ENCODE measurements at places on chromosomes 12 and 14.

DNA sequence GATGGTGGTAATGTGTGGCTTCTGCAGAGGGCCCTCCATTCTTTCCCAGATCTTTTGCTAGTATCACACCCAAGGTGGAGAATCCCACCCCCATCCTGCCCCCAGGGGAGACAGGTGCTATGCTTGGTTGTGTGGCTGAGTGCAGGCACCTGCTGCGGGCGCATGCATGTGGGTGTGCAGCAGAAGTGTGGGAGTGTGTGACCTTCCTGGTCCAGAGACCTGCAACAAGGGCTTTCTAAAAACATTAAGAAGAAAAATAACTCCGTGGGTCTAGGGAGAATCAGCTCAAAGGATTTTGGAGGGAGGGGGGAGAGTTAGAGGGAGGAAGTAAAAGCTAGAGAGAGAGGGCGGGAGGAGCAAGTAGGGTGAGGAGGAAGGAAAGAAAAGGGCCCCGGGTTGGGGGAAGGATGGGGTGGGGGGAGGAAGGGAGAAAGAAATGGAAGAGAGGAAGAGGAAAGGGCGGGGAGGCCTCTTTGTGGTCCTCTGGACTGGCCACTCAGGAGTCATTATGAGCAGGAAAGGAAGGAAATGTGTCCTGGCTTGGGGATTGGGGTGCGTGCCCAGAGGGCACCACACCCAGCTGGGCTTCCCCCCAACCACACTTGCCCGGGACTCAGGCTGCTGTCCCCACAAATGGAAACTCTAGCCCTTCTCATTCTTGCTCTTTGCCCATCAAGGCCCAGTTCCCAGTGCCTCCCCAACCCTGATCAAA lies 3.1 kb upstream of the FIGNL2 start:
- DNase-seq: no peak

GRCh38 chr12:52263761-52264434 lies 10.5 kb upstream of the KRT86 start:
- no peak for DNase-seq

DNA sequence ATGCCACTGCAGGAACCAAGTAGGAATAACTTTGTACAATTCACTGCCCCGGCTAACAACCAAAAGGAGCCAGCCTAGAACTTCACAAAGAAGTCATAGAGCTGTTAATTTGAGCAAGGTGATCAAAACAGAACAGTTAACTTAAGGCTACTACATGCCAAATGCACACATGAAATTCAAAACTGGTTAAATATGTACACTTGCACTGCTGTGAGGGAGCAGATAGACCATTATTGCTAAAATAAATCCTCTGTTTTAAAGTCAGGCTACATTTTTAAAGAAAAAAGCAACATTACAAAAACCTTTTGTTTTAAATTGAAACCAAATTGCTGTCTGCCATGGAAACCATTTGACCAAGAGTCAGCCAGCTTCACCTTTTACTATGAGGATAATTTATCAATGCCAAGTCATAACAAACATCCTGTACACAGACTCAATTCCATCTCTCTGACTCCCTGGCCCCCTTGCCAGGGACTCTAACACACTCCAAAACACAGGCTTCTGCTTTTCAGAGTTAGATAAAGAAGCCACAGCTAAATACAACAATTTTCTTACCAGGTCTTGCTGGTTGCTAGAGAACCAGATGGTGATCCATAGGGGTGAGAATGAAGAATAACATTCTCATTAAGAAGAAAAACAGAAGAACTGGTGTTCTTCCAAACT lies 84.0 kb downstream of the LRP6 start:
- DNase-seq: peak; percentile 31

DNA sequence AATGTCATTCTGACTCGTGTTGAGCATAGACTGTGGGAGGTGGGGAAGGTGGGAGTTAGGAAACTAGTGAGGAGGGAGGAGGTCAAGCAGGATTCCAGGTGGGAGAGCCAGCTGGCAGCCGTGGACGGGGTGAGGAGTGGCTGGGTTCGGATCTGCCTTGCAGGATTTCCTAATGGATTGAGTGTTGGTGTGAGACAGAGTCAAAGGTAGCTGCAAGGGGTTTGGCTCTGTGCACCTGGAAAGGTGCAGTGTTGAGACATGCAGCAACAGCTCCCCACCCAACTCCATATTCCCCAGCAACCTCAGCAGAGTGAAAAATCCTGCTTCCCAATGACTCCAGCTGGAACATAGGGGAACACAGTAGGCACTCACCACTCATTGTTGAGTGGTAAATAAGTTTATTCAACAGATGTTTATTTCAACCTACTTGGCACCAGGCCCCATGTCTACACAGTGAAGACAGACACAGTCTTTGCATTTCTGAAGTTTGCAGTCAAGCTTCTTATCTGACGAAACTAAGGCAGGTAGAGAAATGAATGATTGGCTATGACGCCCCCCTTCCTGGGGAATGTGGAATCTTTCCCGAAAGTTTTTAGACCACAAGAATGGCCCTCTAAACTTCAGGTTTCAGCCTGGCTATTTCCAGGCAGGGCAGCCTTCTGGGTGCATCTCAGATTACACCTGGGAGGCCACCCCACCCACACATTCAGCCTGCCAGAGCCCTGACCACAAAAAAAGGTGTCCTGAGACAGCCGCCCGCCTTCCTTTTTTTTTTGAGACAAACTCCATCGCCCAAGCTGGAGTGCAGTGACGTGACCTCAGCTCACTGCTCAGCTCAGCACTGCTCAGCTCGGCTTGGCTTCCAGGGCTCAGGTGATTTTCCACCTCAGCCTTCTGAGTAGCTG lies 37.9 kb upstream of the PLEKHG6 start:
- DNase-seq: no peak

DNA sequence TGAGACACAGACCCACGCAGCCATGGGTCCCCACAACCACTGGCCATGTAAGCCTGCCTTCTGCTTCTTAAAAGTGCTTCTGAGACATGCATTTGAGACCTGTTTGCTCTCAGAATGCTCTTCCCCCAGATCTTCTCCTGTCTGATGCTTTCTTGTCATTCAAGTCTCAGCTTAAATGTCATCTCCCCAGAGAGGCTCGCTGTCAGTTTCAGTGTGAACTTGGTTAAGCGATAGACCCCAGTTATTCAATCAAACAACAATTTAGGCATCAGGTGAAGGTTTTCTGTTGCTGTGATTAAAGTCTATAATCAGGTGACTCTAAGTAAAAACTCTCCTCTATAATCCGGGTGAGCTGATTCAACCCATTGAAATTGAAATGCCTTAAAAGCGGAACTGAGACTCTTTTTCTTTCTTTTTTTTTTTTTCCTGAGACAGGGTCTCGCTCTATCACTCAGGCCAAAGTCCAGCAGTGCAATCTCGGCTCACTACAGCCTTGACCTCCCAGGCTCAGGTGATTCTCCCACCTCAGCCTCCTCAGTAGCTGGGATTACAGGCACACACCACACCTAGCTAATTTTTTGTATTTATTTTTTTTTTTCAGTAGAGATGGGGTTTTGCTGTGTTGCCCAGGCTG lies 123.4 kb downstream of the KSR2 start:
- DNase-seq: no peak

GRCh38 chr14:28571636-28572035 lies 195.0 kb upstream of the FOXG1 start:
- DNase-seq: no peak

GRCh38 chr14:36750244-36750643 lies 88.6 kb downstream of the PAX9 start:
- DNase-seq: no peak

GRCh38 chr14:54711812-54712464 lies 145.0 kb downstream of the SAMD4A start:
- no peak for DNase-seq

DNA sequence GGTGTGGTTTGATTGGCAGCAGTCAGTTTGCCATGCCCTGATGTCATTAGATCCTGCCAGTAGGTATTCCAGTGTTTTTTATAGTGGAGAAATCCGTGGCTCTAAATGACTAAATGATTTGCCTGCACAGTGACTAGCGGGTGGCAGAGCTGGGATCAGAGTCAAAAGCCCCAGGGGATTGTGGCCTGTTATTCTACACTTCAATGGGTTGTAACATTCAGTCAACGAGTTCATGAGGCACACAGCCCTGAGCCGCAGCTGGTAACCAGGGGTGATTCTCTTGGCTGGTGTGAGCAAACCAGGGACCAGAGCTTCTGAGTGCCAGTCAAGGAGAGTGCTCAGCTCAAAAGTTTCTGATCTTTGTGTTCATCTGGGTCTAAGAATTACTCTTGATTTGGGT lies 1.8 kb downstream of the MYH6 start:
- no peak for DNase-seq

GRCh38 chr14:56905282-56905681 lies 95.0 kb upstream of the OTX2 start:
- no peak for DNase-seq

- no peak for DNase-seq
Measured at GRCh38 chr12:99627459-99627858, 20.1 kb upstream of the GARIN6 start.

DNA sequence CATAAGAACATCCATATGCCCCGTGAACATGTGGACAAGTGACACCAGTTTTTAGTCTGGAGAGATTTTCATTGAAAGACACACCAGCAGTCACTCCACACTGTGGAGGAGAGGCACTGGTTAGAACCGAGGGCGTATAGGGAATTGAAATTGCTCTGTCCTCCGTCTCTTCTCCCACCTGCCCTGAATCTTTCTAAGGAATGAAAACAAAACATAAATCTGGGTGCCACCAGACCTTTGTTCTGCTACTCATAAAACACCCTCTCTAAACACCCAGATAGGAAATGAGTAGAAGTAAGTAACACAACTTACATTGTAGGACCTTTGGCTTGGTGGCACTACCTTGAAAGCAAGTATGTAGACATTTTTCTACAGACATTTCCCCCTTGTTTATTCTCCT lies 37.1 kb upstream of the STON2 start:
- DNase-seq: no peak

DNA sequence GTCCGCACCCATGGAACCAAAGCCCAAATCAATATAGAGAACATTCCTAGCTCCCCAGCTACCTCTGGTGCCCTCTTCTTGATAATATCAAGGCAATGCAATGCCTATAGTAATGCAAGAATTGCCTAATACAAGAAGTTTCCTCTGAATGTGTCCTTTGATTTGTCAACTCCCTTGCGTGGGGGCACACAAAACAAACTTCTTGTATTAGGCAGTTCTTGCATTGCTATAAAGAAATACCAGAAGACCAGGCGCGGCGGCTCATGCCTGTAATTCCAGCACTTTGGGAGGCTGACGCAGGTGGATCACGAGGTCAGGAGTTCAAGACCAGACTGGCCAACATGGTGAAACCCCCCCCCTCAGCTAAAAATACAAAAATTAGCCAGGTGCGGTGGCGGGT lies 10.4 kb upstream of the ITPK1 start:
- no peak for DNase-seq

DNA sequence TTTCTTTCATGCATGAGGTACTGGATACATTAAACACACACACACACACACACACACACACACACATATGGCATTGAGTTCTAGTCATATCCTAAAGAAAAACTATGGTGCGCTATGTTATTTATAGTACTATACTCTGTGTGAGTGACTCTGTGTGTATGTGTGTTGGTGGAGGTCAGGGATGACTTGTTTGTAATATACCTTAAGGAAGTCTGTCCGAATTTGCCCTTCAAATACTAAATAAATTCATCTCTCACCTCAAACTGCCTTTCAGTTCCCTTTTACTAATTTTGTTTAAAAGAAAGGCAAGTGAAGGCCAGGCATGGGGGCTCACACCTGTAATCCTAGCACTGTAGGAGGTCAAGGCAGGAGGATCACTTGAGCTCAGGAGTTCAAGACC lies 2.1 kb upstream of the AKAP5 start:
- no peak for DNase-seq

GRCh38 chr12:66137937-66138336 lies 7.4 kb upstream of the LLPH start:
- no peak for DNase-seq

Data from NCI-H446 treated with DMSO at 0.1 percent for 48 hours (cell line).